ENCODE measurements at places on chromosomes 2 and 18. TPM values are rescaled to one million over a fixed set of nuclear protein-coding genes. Genes with fewer than 3 reads are reported as not detected.

- no peak for DNase-seq
Measured at GRCh38 chr2:212327171-212327809, 211.3 kb downstream of the ERBB4 start.

CPS1 gene
- 1.1 TPM for total RNA-seq

GRCh38 chr18:56161566-56162260 is 476.7 kb downstream of the TXNL1 start:
- no peak for DNase-seq

LYG2 gene
- not detected for total RNA-seq

DNA sequence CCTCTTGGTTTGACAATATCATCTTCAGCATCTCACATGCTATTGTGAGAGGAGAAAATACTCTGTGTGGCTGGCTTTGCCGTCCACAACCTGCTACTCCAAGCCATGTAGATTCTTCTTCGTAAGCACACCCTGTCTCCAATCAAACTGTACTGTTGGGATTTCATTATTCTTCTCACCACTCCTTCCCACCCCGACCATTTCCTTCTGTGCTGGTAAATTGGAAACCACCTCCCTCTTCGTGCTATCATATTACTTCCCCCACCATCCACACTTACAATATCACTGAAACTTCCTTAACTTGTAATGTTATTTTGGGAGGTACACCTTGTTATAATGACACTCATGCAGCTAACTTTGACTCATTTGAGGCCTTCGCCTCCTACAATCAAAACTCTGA is 3.2 kb upstream of the AGXT start:
- DNase-seq = no peak

GRCh38 chr2:136206613-136207012 is 88.7 kb upstream of the CXCR4 start:
- no peak for DNase-seq

SULT1C3 gene
- not detected for total RNA-seq

DNA sequence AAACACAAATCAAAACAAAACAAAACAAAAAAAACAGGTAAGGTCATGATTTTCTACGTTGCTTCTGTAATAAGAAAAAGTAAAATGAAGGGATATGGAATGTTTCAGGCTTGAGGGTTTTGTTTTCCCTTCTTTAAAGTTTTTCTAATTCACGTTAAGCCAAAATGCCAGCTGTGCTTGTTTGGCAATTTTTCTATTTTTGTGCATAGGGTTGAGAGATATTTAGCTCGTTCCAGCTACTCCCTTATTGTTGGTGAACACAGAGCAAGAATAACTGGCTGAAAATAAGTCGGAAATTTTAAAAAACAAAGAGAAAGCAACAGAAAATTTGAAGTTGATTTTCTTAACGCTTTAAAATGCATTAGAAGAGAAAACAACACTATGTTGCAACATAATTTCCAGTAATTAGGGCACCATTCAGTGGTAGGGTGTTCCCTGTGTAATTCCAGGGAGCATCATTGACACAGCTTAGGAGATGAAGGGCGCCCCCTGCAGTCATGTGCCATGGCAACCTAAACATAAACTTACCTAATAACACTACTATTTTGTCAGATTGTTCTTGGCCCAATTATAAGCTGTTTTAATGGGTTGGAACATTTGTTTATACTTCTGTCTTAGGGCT is 99.5 kb downstream of the DTNA start:
- DNase-seq = no peak

All from activated naive CD8-positive, alpha-beta T cell treated with anti-CD3 and anti-CD28 coated beads, Interleukin-2, amount 10 ng/mL, durations not matched to agents 7 days and 5 days (primary cell).